Fibroblast of lung (primary cell): ENCODE measurements at places on chromosomes 1 and 21.

GRCh38 chr21:43687566-43688399, 28.4 kb downstream of the RRP1B start:
- DNase-seq = no peak

DNA sequence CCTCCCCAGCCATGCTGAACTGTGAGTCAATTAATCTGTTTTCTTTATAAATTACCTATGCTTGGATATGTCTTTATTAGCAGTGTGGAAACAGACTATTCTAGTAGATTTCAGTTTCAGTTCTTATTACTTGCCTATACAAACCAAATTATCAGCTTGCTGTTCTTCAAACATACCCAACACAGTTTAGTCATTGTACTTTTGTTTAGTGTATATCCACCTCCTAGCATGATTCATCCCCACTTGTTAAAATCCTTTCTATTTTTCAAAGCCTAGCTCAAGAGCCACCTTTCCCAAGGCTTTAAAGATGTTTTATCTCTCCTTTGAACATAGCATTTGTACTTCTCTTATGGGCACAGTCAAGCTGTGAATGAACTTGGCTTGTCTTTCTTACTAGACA, 195.6 kb upstream of the ZRANB2 start:
- DNase-seq = no peak

GRCh38 chr21:45531393-45532215, 10.6 kb downstream of the SLC19A1 start:
- no peak for DNase-seq

- DNase-seq = no peak
Observed at GRCh38 chr1:201718346-201719202, 110.4 kb upstream of the IPO9 start.
